NCI-H2171 treated with DMSO at 0.1 percent for 48 hours (cell line): ENCODE measurements at places on chromosomes 7 and 10.

GRCh38 chr10:27258838-27259812 is 18.5 kb upstream of the ACBD5 start:
- no peak for DNase-seq

GRCh38 chr7:351681-352480 is 61.9 kb downstream of the FOXL3 start:
- DNase-seq: no peak

DNA sequence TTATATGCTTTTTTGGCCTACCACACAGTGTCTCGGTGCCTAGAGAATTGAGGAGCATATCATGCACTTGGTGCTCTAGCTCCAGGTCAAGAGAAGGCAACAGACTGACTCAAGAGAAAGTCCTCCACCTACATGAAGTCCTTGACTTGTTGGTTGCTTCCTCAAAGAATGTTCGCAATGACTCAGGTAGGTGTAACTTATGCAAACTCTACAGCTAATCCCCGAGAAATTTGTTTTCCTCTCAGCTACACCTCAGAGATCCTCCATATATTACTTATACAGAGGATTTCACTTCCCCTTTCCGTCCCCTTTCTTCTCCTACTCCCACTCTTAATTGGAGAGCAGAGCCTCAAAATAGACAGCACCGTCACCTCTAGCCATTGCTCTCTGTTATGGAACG is 1013.1 kb downstream of the KCNMA1 start:
- no peak for DNase-seq

- no peak for DNase-seq
Observed at GRCh38 chr10:97961945-97962344, 68.5 kb downstream of the CRTAC1 start.

DNA sequence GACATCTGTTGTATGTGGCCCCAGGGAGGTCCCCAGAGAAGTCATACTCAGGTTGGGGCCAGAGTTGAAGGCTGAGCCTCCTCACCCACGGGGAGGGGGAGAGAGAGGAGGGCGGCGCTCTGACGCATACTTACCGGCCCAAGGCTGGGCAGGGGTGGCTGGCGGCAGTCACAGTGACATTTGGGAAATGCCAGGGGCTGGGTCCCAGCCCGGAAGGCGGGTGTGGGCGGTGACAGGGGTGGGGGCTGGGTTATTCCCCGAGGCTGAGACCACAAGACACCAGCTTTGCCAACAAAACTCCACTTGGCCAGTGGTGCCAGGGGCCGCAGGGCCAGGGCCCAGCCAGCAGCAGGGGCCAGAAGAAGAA is 41.1 kb downstream of the RASGEF1A start:
- DNase-seq: no peak

DNA sequence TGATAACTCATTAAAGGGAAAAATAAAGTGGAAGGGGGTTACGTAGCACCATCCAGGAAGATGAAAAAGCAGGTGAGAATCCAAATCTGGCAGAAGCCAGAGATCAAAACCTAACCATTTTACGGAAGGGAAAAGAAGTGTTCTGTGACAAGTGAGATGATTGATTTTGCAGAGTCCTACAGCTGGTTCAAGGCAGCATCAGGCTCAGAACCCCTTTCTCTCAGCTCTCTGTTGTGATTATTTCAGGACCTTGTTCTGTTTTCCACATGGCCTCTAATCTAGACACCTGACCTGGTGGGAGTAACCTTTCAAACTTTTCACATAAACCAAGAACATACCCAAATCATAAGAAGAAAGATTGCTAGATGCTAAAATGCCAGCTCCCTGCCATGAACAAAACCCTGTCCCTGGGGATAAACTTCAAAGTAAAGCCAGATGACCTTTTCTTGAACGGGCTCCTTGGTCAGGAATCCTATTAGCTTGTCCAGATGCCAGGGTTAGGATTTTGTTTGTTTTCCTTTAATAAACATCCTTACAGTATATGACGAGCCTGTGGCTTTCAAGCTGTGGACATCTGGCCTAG is 5.9 kb downstream of the DUSP5 start:
- DNase-seq: no peak

- no peak for DNase-seq
Observed at GRCh38 chr10:76082232-76082631, 650.8 kb downstream of the LRMDA start.

- DNase-seq: peak; percentile 97
Observed at GRCh38 chr7:128833148-128833945, 3.1 kb downstream of the FLNC start.

DNA sequence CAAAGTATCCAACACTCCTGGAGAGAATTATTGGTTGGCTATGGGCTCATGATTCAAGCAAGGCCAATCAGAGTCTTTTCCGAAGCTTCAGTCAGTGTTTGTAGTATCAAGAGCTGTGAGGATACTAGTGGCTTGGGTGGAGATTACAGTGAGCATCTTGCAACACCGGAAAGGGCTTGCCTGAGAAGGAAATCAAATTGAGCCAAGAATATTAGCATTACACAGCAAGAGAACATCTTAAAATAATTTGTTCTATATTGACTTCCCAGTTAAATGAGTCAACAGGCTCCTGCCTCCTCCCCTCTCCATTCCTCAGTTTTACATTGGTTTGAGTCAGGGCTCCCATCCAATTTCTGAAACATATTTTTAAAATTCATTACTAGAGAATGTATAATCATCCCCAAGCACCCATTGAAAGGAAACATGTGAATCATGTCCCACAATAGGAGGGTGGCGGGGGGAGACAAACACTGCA is 127.4 kb downstream of the ELAPOR2 start:
- no peak for DNase-seq

GRCh38 chr10:111072232-111072631 is 4.6 kb upstream of the ADRA2A start:
- peak; percentile 56 for DNase-seq

DNA sequence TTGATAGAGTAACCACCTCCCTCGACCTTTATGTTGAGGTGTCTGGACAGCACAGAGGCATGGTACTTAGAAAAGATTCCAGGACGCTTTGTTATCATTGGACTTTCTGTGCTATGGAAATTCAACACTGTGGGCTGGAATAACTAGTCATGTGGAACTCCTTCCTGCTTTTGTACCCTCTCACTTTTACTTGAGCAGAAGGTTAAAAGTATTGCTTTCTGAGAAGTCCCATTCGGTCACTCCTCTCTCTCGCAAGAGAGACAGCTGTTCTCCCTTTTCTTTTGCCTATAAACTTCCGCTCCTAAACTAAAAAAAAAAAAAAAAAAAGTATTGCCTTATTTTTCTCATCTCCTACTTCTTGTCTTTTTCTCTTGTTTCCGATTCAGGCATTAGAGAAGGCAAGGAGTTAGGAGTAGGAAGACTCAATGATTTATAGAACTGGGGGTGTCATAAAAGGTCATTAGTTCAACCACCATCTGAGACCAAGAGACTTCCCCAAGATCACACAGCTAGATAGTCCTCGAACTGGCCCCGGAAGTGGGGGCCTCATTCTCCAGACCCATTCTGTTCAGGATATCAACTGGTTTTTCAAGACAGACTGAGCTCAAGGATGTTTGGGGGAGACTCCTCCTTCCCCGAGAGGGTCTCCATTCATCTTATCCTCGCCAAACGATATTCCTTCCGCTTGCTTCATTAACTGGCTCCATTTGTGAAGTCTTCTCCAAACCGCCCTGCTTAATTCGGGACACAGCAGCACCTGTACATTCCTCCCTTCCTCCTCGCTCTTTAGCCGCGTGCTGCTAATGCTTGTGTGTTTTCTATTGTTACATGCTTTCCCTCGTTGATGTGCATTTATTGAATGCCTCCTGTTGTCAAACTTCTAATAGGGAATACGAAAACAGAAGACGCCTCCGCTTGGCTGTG is 995 bp upstream of the INPP5F start:
- peak; percentile 41 for DNase-seq

- DNase-seq: no peak
Observed at GRCh38 chr10:86709396-86710185, 41.3 kb downstream of the LDB3 start.

DNA sequence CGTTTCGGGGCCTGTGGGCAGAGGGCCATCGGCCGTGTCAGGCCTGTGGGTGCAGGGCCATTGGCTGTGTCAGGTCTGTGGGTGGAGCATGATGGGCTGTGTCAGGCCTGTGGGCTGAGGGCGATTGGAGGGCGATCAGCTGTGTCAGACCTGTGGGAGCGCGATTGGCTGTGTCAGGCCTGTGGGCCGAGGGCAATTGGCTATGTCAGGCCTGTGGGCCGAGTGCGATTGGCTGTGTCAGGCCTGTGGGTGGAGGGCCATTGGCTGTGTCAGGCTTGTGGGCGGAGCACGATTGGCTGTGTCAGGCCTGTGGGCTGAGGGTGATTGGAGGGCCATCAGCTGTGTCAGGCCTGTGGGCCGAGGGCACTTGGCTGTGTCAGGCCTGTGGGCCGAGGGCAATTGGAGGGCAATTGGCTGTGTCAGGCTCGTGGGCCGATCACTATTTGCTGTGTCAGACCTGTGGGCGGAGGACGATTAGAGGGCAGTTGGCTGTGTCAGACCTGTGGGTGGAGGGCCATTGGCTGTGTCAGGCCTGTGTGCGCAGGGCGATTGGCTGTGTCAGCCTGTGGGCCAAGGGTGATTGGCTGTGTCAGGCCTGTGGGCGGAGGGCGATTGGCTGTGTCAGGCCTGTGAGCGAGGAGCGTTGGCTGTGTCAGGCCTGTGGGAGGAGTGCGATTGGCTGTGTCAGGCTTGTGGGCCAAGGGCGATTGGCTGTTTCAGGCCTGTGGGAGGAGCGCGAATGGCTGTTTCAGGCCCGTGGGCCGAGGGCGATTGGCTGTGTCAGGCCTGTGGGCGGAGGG is 54.1 kb downstream of the DYNC2I1 start:
- DNase-seq: no peak

DNA sequence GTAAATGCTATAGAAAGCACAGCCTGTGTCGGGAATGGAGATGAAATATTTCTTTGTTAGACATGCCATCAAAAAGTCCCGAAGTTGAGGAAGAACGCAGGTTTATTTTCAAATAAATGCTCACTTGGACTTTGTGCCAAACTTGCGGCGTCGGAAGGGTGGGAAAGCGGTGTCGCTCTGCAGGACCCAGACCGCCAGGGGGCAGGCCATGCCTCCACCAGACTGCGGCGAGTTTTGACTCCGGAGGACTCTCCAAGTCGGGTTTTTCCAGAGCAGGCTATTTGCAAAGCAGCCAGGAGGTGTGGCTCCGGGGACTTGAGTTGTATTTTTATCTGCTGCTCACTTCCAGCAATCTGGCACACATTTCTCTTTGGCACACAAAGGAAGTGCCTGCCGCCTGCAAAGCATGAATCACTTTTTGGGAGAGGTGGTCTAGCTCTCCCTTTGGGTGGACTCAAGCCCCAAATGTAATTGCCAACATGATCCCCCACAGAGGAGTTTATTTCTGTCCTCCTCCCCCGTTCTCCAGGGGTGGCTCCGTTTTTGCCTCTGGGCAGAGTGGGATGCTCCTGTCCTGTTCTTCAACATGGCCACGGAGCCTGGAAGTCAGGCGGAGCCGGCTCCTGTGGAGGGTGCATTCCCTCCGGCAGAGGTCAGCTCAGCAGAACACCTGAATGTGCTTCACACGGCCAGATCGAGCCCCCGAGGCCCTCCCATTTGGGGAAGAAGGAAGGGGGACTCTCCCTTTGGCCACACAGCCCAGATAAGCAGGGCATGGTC is 82.3 kb upstream of the GPR26 start:
- peak; percentile 83 for DNase-seq

DNA sequence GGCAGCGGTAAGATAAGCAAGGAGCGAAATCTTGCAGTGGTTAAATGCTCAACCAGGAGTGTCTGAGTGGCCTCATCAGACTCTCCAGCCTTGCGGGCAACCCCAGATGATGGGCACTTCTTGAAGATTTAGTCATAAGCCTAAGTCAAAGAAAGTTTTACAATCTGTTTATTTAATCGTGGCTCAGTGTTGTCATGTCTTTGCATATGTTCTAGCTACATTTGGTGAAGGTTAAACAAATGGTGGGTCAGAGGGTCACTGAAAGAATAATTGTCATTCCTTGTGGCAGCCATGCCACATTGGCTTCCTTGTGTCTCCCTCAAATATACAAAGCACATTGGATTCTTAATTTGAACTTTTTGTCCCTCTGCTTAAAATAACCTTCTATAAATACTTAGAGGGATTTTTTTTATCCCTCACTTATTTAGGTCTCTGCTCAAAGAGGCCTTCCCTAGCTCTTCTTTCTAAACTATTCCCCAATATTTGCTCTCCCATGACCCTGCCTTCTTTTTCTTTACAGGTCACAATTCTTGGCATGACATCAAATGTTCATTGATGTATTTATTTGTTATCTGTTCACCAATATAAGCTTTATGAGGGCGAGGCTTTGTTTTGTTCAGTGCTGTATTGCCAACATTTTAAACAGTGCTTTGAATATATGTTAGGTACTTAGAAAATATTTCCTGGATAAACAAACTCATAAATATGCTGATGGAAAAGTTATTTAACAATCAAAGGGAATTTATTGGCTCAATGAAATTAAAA is 68.7 kb downstream of the NEUROD6 start:
- DNase-seq: no peak

DNA sequence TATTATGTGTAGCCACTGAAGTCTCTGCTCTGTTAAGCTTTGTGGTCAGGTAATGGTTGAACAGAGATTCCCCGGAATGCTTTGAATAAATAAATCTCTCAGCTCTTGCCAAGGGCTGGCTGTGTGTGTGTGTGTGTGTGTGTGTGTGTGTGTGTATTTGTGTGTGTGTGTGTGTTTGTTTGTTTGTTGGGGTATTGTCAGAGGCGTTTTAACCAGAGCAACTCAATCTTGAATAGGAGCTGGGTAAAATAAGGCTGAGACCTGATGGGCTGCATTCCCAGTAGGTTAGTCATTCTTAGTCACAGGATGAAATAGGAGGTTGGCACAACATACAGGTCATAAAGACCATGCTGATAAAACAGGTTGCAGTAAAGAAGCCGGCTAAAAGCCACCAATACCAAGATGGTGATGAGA is 256.2 kb upstream of the CACNA2D1 start:
- no peak for DNase-seq
